Epithelial cell of esophagus (primary cell): ENCODE measurements at places on chromosomes 2 and 18.

DNA sequence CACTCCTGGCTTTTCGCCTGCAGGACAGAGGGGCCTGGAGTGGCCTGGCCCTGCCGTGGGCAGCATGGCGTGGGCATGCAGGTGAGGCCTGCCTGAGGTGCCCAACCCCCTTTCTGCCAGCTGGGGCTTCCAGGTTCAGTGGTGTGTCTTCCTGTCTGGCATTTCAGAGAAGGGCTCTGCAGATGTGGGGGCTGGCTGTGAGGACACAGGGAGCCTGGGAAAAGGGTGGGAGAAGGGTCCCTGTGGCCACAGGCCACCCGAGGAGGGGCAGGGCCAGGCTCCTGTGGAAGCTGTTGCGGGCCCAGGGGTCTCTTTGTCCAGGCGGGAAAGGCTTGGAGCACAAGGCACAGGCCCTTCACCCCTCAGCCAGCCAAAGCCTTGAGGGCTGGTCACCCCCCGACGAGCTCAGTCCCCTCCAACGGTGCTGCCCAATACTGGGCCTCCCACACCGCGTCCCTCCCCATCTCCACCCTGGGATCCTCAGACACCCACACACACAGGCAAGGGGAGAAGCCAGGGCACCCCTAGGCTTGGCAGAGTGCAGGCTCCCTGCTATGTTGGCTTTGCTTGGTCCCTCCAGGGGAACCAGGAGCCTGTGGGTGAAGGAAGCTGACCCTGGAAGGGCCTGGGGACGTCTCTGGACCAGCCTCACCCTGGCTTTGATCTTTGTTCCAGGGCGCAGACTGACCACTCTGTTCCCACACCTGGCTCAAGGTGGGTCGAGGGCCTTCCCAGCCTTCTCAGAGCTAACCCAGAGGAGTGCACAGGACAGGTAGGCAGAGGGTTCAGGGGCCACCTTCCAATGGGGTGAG, 3.7 kb upstream of the AQP12A start:
- DNase-seq: no peak

- DNase-seq: peak; percentile 88
Observed at GRCh38 chr2:85772019-85772745, 18.4 kb downstream of the ATOH8 start.

DNA sequence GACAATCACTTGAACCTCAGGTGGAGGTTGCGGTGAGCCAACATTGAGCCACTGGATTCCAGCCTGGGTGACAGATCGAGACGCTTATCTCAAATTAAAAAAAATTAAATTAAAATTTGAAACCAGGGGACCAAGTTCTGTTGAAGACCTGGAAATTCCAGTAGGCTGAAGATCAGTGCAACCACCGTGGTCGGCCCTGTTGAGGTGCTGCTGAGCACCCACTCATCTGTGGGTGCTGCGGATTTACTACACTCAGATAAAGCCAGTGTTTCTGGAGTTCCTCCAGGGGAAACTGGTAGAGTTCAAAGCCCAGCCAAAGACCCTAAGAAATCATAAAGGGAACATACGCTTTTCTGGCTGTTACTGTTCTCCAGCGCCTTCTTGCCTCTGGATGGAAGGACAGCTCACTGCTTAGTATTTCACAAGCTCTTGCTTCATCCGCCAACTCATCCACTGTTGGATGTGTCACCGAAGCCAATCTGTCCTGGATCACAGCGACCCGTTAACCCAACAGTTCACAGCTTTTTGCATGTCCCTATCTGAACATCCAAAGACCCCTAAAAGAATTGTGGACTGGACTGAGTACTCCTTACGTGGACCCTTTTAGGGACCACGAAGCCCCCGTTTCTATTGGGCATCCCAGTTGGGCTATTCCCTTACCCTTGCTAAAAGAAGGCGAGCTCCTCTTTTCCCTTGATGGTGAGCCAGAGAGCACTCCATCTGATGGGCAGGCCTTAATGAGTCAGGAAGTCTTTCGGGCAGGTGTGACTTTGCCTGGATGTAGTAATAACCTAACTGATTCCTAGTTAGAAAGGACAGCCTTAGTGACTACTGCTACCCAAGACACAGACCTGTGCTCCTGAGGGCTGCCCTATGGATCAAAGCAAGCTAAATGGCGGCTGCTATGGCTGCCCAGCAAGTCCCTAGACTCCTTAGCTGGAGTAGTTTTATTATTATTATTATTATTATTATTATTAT, 6.0 kb upstream of the ALPP start:
- DNase-seq: peak; percentile 70

- DNase-seq: peak; percentile 5
Observed at GRCh38 chr2:126657636-126658318, 1.8 kb downstream of the GYPC start.

- DNase-seq: no peak
Observed at GRCh38 chr18:73674125-73674865, 473.3 kb downstream of the FBXO15 start.

DNA sequence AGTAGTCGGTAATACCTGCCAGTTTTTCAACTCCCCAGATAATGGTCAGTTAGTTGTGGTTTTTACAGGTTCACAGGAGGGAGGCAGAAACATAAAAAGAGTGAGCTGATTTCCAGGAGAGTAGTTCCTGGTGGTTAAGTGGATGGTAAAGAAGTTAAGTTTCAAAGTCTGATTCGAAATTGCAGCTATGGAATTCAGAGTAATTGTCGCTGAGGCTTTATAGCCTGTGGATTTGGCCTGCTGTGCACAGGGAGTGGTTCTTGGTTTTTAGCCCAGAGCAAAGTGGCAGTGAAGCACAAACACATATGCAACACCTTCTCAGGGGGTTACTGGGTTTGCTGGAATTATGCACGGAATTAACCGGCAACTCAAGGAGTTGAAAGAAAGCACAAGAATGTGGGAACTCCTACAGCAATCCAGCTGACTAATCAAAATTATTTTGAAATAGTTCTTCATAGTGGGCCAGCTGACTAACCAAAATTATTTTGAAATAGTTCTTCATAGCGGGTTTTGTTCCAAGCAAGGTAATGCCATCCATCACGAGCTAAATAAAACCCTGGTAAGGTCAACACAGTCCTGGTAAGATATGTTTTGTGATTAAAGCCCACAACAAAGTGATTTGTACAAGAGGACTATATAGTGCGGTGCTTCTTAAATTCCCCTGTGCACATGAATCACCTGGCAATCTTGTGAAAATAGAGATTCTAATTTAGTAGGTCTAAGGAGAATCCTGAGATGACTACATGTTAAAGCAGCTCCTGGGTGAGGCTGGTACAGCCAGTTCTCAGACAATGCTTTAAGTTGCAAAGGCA, 94.4 kb downstream of the SGPP2 start:
- DNase-seq: peak; percentile 87

GRCh38 chr2:128584296-128584890, 265.7 kb upstream of the HS6ST1 start:
- DNase-seq: no peak

DNA sequence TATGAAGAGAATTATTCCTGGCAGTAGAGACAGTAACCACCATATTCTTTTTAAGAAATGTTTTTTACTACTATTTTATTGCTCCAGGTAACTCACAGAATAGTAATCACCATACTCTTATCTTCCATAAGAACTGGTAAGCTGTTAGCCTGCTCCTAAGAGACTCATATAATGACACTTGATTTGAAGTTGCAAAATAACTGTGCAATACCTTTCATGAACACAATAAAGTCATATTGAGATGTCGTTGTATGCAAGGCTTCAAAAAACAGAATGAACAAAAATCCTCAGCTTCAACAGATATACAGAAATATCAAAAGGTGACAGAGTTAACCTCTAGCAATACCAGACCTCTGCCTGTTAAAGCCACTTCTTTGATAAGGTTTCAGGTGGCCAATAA, 360.1 kb downstream of the NBAS start:
- DNase-seq: no peak

DNA sequence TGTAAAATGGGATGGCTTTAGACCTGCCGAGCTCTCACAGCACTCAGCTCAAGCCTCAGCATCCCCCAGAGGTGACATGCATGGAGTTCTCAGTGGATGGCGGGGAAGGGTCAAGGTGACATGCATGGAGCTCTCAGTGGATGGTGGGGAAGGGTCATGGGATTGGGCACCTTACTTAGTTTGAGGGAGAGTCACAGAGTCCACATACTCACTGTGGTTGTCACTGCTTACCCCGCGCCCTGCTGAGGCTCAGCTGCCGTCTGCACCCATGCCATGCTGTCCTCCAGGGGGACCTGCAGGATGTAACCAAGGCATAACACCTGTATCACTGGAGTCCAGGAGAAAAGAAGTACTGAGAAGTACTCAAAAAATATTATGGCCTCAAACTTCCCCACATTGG, 112.2 kb upstream of the TPO start:
- DNase-seq: no peak

DNA sequence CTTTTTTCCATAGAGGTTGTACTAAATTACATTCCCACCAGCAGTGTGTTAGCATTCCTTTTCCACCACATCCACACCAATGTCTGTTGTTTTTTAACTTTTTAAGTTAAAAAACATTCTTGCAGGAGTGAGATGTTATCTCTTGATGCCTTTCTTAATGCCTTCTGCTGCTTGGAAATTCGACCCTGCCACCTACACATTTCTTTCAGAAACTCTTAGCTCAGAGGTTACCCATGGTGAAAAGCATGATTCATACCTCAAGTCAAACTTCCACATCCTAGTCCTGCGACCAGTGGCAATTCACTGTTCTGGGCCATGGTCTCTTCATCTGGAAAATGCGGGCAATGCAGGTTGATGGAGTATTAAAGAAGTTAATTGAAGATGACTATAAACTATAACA, 12.7 kb upstream of the HNMT start:
- DNase-seq: peak; percentile 43

GRCh38 chr2:196183528-196184231, 12.3 kb upstream of the STK17B start:
- DNase-seq: no peak

DNA sequence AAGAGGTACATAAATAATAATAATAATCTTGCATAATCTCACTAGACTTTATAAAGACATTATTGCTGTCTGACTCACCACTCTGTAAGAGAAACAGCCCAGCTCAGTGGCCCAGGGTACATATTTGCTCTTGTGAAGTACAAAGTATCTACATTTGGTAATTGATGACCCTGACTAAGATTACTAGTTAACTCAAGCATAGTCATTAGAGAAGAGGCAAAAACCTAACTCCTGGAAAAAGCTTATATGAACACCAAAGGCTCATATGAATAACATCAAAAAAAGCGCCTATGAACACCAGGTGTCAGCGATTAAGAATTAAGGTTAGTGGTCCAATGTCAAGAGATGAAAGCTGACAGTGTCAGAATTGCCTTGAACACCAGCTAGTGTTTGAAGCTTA, 38.4 kb downstream of the RAD51AP2 start:
- DNase-seq: peak; percentile 73

DNA sequence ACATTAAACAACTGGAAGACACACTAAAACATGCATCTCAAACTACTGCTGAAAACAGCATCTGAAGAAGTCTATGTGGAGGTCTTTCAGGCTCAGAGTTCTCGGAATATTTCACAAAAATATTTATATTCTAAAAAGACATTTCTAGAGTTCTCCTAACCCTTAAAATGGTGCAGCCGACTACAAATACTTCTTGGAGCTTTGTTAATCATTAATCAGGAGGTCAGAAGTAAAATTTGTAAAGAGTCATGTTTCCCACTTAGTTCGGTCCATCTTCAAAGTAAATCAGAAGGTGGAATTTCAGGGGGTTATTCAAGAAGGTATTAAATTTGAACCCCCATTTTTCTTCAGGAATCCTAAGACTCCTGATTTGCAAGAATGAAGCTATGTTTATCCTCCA, 72.7 kb downstream of the FAM228A start:
- no peak for DNase-seq

- DNase-seq: peak; percentile 34
Observed at GRCh38 chr2:182767578-182767977, 51.5 kb downstream of the DNAJC10 start.

DNA sequence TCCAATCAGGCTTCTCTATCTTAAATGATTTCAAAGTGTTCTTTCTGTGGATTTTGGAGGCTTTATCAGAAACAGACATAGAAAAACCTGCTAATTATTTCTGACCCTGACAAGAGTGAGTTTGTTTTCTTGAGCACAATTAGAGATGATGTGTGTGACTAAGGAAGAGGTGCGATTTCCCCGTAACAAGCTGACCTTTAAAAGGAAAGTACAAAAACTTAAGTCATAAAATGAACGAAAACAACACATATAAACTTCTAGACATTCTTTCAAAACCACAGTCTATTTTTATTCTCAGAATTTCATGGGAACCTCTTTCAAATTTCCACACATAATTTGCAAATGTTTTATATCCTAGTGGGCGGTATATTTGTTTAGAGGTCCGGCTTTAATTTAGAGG, 604.8 kb downstream of the CPS1 start:
- no peak for DNase-seq

DNA sequence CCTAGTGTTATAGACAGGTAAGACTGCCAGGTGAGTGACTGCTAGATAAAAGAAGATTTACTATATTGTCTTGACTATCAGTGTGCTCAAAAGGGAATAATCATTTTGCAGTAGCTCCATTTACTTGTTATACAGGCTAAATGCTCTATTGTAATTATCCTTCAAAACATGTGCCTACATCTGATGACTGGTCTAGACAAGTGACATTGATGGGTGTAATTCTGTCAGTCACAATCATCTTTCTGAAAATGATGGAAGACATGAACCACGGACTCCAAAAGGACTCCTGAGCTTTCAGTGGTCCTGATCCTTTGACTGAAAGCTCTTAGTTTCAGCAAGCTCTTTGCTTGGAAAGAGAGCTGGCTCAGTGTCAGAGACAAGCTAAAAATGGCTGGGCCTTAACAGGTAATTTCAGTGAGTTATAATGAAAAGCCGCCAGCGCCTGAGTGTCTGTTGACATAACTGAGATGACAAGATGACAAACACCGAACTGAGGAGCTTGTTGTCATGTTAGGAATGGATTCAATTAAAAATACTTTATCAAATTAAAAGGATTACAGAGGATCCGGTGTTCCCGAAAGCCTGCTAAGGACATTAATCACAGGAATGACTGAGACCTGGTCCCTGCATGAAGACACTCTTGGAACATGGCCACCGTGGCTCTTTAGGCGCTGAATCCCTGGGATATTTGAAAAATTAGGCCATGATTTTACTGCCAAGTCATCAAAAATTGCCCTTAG, 141.7 kb downstream of the CMPK2 start:
- DNase-seq: no peak

DNA sequence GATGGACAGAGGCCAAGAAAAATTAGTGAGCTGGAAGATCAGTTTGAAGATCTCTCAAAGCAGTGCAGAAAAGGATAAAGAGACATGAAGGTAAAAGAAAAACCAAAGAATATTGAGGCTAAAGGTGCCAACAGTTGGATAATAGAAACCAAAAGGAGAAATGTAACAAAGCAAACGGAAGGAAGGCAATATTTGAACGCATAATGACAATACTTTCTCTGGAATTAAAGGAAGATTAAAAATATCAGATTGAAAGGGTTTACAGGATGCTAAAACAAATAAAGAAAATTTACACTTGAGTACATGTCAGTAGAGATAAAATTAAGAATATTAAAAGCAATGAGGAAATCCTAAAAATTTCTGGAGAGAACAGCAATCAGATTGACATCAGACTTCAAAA, 125.9 kb upstream of the SEC11C start:
- no peak for DNase-seq
